Hematopoietic multipotent progenitor cell (in vitro differentiated cells): ENCODE measurements at places on chromosomes 1 and 21. TPM values are rescaled to one million over a fixed set of nuclear protein-coding genes. Genes with fewer than 3 reads are reported as not detected.

The LEMD1 gene
- not detected for total RNA-seq

The XPR1 gene
- total RNA-seq = 9.2 TPM

The TUFT1 gene
- total RNA-seq = 2.7 TPM

The MXRA8 gene
- not detected for total RNA-seq

The FCGR1A gene
- 6.2 TPM for total RNA-seq

The ADGRB2 gene
- 0.54 TPM for total RNA-seq

The FCRL2 gene
- total RNA-seq = under 0.01 TPM
